Stimulated activated CD4-positive, alpha-beta T cell treated with anti-CD3 and anti-CD28 coated beads, Interleukin-15, amount 100 ng/mL, for 1 hour (primary cell): ENCODE measurements at places on chromosomes 4 and X.

DNA sequence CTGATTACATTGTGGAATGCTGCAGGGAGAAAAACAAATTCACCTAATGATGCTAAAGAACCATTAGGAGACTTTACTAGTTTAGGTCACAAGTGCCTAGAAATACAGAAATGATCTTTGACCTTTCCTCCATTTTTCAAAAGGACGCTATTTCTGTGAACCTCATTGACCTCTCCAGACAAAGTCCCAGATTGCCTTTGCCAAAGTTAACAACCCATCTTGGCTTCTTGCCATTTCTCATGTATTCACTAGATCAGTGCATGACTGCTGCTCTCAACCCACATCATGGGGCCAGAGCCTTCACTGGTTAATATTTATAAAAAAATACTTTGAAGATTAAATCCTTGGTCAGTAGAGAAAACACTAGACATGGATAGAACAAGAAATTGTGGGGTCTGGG is 19.9 kb upstream of the AR start:
- no peak for DNase-seq

DNA sequence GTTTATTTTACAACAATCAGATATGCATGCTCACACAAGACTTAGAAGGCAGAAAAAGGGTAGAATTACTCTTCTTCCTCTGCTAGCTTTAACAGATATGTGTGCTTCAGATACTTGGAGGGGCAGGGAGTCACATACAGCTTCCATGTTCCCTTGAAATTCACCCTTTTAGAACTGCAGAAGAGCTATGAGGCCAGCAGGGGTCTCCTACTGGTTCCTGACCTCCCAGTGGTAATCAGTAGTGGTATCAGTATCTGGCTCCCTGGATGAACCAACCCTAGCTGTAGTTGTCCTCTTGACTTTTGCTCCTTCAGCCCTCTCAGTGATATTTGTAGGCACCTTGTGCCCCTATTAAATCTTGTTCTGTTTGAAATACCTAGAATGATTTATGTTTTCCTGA is 81.5 kb downstream of the RCHY1 start:
- DNase-seq, result no peak

DNA sequence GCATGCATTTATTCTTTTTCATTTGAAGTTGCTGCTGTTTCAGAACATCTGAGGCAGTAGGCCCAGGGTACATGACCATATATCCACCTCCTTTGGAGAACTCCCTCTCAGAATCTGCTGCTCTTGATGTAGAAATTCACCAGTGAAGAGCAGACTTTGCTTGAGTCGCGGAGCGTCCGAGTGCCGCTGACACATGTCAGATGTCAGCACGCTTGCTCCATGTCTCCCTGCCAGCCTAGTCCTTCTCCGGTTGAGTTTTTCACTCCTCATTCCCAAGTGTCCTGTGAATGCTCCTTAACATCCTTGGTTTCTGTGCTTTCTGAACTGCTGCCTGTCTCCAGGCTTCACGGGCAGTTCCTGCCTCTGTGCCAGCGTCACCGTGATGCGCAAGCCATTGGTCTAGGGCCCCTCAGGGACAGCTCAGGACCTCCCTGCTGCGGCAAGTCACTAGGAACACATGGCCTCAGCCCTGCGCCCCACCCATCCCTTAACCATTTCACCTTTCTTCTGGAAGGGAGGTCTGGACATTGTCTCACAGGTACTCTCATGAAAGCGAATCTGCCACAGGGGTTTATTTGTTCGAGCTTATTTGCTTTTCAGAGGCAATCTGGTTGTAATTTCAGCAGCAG is 93.1 kb upstream of the RBPJ start:
- DNase-seq, result no peak

DNA sequence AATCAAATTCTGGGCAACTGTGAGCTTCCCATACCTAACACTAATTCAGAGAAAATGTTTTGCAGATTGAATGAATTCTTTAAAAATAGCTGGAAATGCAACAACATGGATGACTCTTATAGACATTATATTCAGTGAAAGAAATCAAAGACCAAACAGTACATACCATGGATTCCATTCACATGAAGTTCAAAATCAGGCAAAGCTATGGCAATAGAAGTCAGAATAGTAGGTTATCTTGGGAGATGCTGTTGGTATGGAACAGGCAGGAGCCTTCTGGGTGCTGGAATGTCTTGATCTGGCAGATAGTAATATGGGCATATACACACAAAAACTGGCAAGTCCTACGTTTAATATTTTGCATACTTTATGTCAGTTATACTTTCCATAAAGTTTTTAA is 25.5 kb upstream of the CBLL2 start:
- no peak for DNase-seq

- DNase-seq, result no peak
These were observed 93.3 kb downstream of the YIPF7 start for GRCh38 chr4:44558031-44558605.

DNA sequence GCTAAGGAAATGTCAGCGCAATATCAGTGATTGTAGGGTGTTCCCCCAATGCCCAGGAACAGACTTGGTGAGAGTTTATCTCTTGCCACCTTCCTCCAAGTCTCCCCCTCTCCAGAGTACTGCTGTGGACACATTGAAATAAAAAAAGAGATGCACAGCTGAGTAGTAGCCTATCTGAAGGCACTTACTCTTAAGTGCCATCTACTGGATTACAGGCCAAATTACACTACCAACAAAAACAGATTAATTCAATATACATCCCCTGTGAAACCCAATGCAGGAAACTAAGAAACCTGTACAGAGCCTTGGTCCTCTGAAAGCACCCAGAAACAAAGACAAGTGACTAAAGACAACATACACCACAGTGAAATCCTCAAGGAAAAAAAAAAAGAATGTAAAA is 460.3 kb downstream of the ZIC3 start:
- DNase-seq, result no peak
